ENCODE measurements at places on chromosomes 2 and 18.

- DNase-seq: no peak
Observed at GRCh38 chr2:119255760-119256581, 32.3 kb downstream of the STEAP3 start.

DNA sequence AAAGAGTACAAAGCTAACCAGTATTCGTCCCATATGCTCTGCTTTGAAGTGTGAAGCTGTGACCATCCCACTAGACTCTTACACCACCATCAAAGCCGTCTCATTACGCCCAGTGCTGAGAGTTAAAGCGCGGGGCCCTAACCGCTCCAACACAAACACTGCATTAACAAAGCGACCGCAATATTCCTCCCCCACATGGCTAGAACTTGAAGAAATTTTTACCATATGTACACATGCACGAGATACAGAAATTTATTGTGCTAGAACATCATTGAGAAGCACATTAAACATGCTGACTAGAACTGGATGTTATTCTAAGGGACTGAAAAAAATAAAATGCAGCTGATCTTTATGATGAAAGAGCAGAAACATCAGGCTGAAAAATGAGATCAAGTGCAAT, 20.5 kb downstream of the FTCDNL1 start:
- DNase-seq: no peak

DNA sequence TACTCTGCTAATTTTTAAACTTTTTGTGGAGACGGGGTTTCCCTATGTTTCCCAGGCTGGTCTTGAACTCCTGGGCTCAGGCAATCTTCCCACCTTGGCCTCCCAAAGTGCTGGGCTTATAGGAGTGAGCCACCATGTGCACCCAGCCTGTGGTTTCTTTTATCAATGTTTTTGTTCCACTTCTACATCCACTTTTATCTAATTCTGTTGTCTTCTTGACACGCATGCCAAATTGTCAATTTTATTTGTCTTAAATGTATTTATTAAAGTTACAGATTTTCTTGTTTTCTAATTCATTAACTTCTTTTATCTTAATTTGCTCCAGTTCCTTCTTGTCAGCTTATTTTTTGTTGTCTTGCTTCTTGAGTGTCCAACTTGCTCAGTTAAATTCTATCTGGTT, 43.8 kb upstream of the ASPRV1 start:
- no peak for DNase-seq

DNA sequence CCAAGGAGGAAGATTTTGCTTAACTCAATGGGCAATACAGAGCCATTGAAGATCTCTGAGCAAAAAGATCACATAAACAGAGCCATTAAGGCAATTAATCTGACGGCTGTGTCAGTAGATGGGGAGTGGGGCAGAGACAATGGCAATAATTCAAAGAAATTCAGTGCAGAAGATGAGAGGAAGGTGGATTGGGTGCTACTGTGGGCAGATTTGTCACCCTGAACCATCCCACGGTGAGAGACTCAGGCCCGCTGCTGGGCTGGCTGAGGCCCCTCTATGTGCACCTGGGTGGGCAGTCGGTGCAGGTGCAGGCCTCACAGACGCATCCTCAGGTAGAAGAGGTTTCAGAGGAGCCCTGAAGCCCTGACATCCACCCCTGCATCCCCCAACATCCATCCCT, 458.6 kb downstream of the EIPR1 start:
- no peak for DNase-seq

DNA sequence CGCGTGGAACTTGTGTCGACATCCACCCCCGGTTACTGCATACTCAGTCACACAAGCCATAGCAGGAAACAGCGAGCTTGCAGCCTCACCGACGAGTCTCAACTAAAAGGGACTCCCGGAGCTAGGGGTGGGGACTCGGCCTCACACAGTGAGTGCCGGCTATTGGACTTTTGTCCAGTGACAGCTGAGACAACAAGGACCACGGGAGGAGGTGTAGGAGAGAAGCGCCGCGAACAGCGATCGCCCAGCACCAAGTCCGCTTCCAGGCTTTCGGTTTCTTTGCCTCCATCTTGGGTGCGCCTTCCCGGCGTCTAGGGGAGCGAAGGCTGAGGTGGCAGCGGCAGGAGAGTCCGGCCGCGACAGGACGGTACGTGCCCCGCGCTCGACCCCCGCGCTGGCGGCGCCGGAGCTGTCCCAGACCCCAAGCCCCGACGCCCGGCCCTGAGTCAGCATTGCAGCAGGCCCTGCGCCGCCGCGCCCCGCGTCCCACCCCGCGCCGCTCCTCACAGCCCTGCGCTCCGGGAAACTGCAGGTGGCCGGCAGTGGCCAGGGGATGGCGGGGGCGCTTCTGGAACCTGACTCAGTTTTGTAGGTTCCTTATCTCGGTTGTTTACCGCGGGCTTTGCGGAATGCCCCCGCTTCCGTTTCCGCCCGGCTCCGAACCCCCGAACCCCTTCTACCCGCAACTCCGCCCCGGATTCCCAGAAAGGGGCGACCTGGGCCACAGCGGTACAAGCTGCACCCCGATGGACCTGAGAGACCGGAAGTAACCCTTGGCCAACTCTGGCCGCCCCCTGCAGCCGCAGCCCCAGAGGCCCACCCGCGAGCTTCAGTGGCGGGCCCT, at the start of gene CFLAR:
TSS of gene CFLAR (plus strand) at position 50 of the 844 bp plus-strand sequence. CDS start 13,702 bp downstream, outside the sequence.
- DNase-seq: no peak

DNA sequence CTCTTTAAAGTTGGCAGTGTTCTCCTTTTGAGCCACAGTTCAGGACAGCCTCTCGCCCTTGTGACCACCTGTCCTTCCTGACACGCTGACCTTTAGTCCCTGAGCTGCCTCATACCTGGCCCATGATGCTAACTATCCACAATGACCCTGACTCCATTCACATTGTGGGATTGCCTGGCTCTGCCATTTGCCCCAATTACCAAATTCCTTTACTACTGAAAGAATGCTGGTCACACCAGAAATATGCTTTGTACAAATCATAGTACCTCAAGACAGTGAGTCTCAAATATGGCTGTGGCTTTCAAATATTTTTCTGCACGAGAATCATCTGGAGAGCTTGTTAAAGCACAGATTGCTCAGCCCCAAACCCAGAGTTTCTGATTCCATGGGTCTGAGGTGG, 54.2 kb downstream of the LTBP1 start:
- no peak for DNase-seq

DNA sequence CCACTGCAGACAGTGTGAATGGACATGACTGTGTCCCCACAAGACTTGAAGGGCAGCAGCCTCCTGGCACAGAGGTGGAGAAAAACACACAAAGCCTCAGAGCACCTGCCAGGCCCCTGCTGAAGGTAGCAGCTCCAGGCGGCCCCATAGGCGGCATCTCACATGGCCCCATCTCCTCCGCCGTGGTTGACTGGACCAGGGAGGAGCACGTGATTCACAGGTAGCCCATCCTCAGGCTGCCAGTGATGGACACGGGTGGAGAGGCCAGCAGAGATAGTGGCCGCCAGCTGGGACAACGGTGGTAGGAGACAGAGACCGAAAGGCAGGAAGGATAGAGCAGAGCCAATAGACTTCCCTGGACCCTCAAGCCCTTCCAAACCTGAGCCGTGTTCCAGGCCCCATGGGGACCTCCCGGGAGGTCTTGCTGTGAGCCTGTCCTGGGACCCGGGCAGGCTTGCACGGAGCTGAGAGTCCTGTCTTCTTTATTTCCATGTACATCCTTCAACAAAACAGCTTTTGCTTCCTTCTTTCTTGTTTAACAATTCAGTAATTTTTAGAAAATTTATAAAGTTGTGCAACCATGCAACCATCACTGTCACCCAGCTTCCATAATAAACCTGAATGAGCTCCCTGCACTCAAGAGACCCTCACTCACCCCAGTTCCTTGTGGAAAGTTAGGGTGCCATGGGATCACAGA, 26.9 kb downstream of the GPR55 start:
- DNase-seq: no peak

- no peak for DNase-seq
Observed at GRCh38 chr2:28276076-28276618, 116.5 kb upstream of the FOSL2 start.

Data from neuronal stem cell (in vitro differentiated cells).